ENCODE measurements at places on chromosomes 13 and 19. TPM values are rescaled to one million over a fixed set of nuclear protein-coding genes. Genes with fewer than 3 reads are reported as not detected.

Gene CAPNS1
- polyA plus RNA-seq: 529 TPM

Gene CEACAM7
- not detected for polyA plus RNA-seq

Gene ZNF132
- 14.7 TPM for polyA plus RNA-seq

Gene GPR183
- polyA plus RNA-seq: 4.3 TPM

Gene SLC8A2
- polyA plus RNA-seq: 0.08 TPM
